ENCODE measurements at places on chromosomes 3 and 15. TPM values are rescaled to one million over a fixed set of nuclear protein-coding genes. Genes with fewer than 3 reads are reported as not detected.

DNA sequence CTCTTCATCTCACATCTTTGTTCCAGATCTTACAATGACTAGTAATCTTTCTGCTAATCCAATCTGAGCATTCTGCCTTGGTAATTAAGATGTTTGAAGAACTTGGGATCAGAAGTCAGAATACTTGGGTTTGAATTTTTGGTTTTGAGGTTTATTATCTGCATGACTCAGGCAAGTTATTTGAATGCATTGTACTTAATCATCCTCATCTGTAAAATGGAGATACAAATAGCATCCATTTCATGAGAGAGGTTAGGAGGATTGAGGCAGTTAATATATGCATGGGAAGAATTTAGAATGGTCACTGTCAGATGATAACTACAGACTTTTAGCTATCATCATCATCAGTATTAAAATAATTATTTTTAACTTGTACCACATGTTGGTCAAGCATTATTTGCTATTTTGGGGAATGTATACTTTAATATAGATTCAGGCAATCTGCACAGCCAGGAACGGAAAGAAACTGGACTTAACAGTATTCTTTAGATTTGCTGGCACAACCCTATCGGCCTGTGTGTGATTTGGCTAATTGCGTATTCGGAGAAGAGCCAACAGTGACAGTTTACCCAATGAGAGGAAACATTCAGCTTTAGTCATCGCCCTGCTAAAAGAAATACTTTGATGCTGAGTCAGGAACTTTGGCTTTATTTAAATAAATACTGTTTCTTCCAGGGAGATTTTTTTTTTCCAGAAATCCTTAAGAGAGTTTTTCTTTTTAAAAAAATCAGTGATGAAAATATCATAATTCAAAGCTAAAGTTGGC is 600.0 kb downstream of the ROBO1 start:
- peak; percentile 99 for DNase-seq

- no peak for DNase-seq
Observed at GRCh38 chr15:51692154-51692553, 10.9 kb downstream of the SCG3 start.

DNA sequence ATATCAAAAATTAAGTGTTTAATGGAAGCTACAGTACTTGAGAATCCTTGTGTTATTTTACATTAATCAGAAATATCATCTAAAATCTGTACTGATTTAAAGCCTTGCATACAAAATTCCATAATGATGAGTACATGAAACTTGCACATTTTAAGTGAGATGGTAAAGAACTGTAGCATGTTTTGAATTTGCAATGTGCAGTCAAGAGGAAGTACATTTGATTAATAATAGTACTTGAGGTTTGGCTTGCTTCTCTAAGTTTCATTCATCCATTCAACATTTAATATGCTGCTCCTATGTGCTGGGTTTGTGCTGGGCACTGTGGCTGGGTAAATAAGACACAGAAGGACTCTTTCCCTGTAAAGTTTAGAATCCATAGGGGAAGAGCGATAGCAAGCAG is 332.3 kb downstream of the CNTN3 start:
- peak; percentile 2 for DNase-seq

CPNE4 gene
- total RNA-seq, result not detected

FAM81A gene
- total RNA-seq, result 2.6 TPM

CELSR3 gene
- total RNA-seq, result 0.81 TPM
